ENCODE measurements at places on chromosomes 13 and 19.
A peak's percentile ranks its signal among the peaks of the same experiment; 100 is the strongest.

DNA sequence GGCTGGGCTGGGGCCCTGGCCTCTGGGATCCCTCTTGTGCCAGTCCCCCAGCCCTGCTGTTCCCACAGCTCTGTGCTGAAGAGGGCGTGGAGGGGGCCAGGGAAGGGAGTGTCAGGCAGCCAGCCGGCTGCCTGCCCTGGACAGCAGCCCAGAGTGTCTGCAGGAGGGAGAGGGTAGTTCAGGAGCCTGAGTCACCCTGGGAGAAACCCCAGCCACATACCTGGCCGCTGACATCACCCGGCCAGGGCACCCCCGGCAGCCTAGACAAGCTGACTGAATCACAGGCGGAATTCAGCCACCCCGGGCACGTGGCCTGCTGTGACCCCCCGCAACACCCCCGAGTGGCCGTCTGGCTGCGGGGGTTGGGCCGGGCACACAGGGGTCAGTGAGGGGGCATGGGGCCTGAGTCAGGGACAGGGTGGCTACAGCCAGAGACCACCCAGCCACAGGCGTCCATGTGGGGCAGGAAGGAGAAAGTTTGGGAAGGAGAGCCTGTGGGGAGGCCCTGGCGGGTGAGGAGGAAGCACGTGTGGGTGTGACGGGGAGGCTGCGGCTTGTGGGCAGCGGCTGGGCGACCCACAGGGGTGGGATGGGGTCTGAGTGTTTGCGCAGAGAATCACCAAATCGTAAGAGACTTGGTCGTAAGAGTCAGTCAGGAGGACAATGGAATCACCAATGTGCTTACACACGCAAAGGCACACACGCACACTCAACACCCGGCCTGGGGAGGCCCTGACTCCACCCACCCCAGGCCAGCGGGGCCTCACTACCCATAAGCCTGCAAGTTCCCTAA, 11.9 kb upstream of the FOSB start:
- peak; percentile 96 for DNase-seq

DNA sequence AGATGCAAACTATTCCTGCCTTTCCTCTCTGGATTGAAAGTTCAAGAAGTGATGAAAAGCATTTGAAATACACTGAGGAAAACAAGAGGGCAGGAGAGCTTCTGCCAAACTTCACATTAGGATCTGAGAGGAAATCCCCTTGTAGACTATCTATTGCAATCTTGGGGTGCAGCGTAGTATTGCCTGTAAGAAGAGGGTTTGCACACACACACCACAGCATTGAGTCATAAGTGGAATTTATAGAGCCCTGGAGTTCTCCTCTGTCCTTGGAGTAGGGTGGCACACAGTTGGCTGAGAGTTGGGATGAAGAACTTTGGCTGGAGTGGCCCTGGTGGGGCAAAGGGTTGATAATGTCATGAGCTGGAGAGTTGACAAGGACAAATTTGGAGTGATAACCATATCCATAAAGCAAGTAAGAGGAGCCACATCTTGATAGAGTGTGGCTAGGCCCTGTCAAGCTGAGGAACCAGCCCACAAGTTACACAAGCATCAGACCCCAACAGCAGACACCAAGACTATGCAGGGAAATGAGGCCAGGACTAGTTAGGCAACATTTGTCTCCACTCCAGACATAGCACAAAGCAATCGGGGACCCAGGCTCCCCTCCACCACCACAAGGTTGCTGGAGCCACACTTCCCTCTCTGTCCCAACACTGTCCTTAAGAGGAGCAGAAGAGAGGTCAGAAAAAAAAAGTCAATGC, 520.9 kb downstream of the KLF5 start:
- DNase-seq = no peak

DNA sequence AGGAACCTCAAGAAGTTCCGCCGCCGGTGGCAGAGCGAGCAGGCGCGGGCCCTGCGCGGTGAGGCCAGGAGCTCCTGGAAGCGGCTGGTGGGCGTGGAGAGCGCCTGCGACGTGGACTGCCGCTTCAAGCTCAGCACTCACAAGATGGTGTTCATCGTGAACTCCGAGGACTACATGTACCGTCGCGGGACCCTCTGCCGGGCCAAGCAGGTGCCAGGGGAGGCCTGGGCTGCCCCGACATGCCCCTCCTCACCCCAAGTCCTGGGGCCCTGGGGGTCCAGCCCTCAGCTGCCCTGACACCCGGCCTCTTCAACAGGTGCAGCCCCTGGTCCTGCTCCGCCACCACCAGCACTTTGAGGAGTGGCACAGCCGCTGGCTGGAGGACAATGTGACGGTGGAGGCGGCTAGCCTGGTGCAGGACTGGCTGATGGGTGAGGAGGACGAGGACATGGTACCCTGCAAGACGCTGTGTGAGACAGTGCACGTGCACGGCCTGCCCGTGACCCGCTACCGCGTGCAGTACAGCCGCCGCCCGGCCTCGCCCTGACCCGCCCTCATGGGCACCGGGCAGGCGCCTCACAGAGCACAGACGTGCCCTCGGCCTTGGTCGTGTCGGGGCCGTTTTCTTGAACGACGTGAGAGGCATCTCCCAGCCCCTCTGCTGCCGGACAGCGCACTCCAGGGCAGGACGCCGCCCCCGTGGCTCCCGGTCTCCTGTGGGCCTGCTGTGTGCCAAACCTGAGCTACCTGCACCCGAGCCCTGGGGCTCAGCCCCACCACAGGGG, 10.4 kb upstream of the F2RL3 start:
- no peak for DNase-seq

GRCh38 chr13:41974262-41974900, 13.5 kb upstream of the VWA8 start:
- DNase-seq = no peak

DNA sequence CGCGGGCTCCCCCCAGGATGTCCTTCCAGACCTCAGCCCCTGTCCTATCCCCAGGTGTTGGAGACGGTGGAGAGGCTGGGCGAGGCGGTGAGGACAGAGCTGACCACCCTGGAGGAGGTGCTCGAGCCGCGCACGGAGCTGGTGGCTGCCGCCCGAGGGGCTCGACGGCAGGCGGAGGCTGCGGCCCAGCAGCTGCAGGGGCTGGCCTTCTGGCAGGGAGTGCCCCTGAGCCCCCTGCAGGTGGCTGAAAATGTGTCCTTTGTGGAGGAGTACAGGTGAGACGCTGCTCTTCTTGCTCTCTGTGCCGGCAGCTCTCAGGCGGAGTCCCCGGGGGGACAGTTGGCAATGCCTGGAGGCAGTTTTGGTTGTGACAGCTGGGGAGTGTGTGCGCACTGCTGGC, 6.9 kb downstream of the TTYH1 start:
- DNase-seq = no peak

GRCh38 chr13:43693639-43694038, 93.1 kb downstream of the ENOX1 start:
- DNase-seq = no peak

DNA sequence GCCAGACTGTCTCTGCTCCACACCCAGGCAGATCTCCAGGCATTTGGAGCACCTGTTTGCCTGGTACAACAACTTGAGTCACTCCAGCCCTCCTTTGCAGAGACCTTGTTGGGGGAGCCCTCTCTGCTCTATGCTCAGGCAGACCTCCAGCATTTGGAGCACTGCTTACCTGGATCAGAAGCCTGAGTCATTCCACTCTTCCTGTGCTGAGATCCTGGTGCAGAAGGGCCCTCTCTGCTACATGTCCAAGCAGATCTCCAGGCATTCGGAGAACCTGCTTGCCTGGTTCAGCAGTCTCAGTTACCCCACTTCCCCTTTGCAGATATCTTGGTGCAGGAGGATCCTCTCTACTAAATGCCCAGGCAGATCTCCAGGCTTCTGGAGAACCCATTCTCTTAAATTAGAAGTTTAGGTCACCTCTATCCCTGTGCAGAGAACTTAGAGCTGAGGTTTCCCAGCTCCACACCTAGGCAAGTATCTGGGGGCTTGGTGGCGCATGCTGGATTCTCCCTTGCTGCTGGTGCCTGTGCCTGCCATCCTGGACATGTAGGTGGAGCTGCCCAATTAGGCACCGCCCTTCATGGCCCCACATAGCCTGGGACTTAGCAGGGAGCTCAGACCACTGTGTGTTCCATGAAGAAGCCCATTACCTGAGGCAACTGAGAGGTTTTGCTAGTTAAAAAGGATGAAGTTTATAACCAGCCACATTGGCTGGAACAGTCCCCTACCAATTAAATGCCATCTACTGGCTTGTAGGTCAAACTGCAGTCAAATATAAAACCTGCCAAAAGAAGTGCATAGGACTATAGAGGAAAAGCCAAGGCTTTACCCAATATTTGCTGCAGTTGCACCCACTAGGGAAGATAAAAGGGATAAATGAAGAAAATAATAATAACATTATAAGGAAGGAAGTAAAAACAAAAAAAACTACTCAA, 97.6 kb upstream of the SLITRK6 start:
- no peak for DNase-seq

DNA sequence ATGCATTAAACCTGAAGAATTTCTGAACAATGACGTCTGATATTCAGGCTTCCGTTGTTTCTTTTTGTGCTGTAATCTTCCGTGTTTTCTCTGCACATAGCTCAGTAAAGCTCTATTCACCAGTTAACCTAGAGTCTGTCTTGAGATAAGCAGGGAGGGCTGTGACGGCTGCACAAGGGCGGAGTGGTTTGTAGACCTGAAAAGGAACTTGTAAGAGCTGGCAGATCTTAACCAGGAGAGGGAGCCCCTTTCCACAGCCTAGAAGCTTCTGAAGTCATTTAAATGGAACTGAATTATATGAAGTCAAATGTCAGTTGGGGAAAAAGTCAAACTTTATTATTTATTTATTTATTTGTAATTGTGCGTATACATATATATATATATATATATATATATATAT, 27.5 kb downstream of the DPRX start:
- DNase-seq = peak; percentile 50

- no peak for DNase-seq
Observed at GRCh38 chr13:49545661-49546060, 39.7 kb downstream of the RCBTB1 start.

DNA sequence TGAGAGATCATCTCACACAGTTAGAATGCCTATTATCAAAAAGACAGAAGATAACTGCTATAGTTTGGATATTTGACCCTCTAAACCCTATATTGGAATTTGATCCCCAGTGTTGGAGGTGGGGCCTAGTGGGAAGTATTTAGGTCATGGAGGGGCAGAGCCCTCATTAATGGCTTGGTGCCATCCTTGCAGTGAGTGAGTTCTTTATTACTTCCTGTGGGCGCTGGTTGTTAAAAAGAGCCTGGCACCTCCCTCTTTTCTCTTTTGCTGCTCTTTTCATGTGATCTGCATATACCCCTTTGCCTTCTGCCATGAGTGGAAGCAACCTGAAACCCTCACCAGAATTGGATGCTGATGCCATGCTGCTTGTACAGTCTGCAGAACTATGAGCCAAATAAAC, 66.8 kb downstream of the TDRD3 start:
- DNase-seq = no peak

DNA sequence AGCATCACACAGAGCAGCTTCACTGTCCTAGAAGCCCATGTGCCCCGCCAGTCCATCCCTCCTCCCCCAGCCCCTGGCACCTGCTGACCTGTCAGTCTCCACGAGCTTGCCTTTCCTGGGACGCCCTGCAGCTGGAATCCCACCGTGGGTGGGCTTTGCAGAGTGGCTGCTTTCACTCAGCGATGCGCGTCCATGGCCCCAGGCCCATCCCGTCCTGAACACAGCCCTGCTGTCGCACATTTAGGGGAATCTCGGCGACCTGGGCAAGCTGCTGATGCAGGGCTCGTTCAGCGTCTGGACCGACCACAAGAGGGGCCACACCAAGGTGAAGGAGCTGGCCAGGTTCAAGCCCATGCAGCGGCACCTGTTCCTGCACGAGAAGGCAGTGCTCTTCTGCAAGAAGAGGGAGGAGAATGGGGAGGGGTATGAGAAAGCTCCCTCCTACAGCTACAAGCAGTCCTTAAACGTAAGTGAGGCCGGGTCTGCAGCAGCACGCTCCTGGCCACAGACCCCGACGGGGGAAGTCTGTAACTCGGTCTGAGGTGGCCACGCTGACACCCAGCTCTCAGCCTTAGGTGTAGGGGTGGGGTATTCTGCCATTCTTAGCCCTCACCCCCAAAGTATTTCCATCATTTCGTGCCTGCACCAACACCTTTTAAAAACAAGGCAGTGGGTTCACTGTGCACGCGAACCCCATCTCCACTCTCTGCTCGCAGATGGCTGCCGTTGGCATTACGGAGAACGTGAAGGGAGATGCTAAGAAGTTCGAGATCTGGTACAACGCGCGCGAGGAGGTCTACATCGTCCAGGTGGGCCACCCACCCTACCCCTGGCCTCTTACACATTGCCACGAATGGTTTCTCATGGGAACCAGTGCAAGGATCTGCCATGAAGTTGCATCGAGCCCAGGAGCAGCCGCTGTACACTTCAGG, 18.3 kb upstream of the F7 start:
- DNase-seq = no peak

- DNase-seq = no peak
Observed at GRCh38 chr13:72397265-72397664, 330.2 kb downstream of the MZT1 start.
